ENCODE measurements at places on chromosomes 2 and 18.

DNA sequence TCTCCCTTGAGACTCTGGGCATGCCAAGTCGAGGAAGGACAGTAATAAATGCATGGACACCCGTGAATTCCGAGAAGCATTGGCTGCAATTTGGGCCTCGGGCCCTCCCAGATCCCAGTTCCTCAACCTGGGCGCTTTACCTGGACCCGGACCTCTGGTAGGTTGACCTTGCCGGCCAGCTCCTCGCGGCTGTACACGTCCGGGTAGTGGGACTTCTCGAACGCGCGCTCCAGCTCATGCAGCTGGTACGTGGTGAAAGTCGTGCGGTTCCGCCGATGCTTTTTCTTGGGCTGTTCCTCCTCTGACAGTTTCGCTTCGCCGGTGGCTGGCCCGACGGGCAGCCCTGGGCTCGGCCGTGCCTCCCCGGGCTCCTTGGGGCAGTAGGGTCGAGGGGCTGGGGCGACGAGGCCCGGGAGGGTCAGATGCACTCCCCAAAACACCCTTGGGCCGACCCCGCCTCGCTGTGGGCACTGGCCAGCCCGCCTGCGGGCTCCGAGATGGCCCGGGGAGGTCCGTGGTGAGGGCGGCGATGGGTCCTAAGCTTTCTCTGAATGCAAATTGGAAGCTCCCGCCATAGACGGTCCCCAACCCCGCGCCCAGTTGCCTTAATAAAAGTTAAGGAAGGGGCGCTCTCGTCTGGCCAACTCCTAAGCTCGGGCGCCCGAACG is 899 bp downstream of the RAX start:
- DNase-seq = no peak

- no peak for DNase-seq
Observed at GRCh38 chr18:76850112-76850511, 27.8 kb downstream of the ZNF236 start.

DNA sequence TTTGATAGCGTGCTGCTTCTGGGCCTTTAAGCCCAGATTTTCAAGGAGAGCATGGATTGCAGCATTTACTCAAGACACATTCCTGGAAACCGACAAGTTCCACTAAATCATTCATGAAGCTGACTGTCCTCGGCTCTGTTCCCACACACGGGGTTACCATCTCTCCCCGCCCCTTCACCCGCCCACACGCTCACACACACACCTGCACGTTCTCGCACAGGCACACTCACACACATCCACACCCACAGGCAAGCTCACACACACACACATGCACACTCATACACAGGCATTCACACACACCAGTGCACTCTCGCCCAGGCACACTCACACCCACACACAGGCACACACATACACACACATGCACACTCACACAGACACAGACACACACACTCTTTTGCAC is 150.0 kb upstream of the AGAP1 start:
- no peak for DNase-seq

GRCh38 chr18:48991676-48992075 is 40.9 kb upstream of the SMAD7 start:
- DNase-seq = no peak

DNA sequence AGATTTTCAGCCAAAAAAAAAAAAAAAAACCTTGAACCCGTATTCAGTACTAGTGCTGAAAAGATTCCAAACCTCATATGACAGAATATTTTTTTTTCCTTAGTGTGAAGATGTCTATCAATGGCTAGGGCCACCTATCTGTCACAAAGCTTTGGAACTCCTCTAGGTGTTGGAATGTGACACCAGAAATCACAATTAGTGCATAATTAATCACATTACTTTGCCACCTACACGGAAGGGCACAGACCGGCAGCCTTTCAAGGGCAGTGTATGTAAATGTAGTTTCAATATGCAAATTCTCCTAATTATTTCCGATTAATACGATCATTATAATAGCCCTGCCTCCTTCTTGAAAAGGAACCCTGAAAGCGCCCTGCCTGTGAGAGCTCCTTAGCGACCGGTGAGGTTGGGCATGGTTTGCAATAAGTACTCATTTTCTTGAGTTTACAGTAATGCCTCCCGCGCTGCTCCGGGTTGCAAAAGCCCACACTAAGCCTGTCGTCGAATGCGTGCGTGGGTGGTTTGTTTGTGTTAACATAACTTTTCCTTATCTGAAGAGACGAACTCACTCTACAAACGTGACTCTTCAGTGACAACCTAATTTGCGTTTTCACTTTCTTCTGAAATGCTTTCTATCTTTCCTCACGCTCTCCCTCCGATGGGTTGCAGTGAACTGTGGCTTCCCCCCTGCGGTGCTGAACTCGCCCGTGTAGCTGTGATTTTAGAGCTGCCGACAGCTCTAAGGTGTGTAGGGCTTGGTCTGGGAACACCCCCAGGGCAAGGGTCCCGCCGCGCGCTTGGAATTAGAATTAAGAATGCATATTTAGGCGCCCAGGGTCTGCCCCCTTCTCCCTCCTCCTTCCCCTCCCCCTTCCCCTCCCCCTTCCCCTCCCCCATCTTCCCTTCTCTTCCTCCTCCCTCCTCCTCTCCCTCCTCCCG is 765 bp upstream of the ID2 start:
- peak; percentile 53 for DNase-seq

DNA sequence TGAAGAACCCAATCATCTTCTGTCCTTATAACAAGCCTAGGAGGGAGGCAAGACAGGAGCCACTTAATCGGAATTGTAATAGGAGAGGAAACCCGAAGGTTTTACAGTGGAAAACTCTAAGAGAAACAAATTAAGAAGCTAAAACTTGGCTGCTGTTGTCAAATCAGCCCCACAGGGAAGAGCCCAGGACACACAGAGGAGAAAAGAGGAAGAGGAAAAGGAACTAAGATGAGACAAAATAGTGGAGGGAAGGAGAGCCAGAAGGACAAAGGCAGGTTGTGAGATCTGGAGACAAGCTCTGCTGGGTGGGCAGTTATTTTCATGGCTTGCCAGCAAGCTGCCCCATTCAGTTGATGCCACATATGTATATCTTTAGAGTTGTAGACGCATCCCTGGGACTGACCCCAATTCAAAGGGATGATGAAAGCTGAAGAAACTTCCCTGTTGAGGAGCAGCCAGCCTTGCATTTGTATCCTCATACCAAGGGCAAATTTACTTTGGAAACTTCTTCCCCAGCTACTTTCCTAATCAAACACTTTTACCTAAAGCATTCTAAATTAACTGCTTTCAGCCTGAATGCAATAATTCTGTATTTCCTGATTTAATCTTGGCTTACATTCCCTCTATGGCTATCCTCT is 499.8 kb upstream of the MEIS1 start:
- no peak for DNase-seq

GRCh38 chr2:37912056-37912455 is 13.0 kb upstream of the RMDN2 start:
- DNase-seq = no peak

GRCh38 chr2:29921560-29921915 is at the start of gene ALK:
ALK (minus strand) TSS chr2:29921586; CDS start chr2:29920659, 927 bp downstream.
- DNase-seq = peak; percentile 84

GRCh38 chr2:196294516-196294909 is 123.1 kb upstream of the STK17B start:
- DNase-seq = no peak

Data from hippocampal formation (tissue), 2 donors.